Neural crest cell (in vitro differentiated cells): ENCODE measurements at places on chromosomes 3 and 15.

DNA sequence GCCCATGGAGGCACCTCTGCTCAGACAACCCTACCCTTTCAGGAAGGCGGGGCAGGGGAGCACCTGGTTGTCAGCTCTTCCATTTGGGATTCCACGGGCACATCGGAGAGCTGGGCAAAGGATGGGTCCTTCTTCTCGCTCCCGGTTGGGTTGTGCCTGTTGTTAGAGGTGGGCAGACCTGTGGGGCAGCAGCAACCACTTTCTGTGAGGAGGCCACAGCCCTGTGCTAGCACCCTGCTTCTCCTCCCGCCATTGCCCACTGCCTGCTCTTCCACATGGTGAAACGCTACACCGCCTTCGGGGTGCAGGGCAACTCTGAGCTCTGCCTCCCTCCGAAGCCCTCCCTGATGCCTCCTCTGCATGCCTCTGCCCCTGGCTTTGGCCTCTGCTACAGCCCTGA is 7.0 kb upstream of the HHATL start:
- DNase-seq, result no peak

GRCh38 chr15:64993290-64993689 is 3.6 kb upstream of the SPG21 start:
- DNase-seq, result no peak

DNA sequence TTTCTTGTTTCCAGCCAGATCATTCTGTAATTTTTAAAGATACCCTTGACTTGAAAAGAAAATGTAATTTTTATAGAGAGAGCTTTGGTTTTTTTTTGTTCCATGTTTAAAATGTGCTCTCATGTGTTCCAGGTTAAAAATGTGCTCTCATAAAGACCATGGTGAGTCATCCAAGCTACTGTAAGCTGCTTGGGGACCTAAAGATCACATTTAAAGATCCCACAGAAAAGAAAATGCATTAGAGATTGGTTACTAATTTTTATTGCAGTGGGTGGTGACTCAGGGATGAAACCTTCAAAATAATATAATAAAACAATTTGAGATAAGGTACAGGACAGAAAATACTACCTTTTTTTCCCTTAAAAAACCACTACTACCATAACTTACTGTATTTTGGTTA is 11.0 kb downstream of the TCF12 start:
- DNase-seq, result no peak

- DNase-seq, result no peak
Measured at GRCh38 chr15:63970621-63971426, 75.5 kb downstream of the DAPK2 start.

- no peak for DNase-seq
Measured at GRCh38 chr3:184174284-184174645, 390 bp upstream of the AP2M1 start.

- DNase-seq, result no peak
Measured at GRCh38 chr3:174863488-174863887, 4.4 kb downstream of the NAALADL2 start.

- no peak for DNase-seq
Measured at GRCh38 chr15:51780636-51781035, 29.2 kb downstream of the TMOD2 start.

- DNase-seq, result no peak
Measured at GRCh38 chr3:53585049-53585448, 90.6 kb downstream of the CACNA1D start.

GRCh38 chr3:102195198-102195948 is 239.4 kb upstream of the ZPLD1 start:
- no peak for DNase-seq

DNA sequence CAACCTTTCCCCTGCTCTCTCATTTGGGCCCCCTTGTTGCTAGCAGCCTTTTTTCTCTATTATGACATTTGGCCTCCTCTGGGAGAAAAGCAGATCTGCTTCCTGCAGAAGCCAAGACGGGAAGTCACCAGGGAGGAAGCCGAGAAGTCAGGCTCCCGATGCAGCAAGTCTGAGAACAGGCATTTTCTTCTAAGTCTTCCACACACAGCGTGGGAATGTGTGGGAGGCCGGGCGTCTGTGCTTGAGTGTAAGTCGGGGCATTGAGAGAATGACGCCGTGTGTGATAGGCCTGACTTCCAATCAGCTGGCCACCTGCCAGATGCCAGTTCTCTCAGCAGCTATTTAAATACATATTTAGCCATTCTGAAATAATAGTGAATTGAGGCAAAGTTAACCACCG is 75.8 kb upstream of the FAM98B start:
- no peak for DNase-seq

GRCh38 chr15:43932907-43933306 is 106.1 kb downstream of the WDR76 start:
- DNase-seq, result no peak
